ENCODE measurements at places on chromosomes 7 and 10. TPM values are rescaled to one million over a fixed set of nuclear protein-coding genes. Genes with fewer than 3 reads are reported as not detected.

DNA sequence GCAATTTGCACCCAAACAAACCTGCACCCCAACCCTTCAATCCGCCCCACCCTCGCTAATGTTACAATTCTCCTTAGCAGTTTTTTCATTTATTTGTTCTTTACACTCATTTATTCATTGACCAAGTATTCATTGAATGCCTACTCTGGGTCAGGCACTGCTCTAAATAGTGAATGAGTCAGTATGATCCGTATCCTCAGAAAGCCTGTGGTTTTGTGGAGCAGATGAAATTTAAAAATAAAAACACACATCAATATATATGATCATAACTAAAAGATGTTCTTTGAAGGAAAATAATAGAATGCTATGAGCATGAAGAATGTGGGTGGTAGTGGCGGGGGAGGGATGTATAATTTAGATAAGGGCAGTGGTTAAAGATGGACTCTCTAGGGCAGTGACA lies 13.3 kb downstream of the IFIT5 start:
- no peaks in the 10 kb centered on the region for H3K27me3 ChIP-seq
- no peak overlapping the region for H3K4me3 ChIP-seq
- no peaks in the 10 kb centered on the region for H3K36me3 ChIP-seq
- no peak for DNase-seq

GRCh38 chr10:44650691-44651661 lies 260.2 kb upstream of the TMEM72 start:
- H3K27me3 ChIP-seq: no peaks in the 10 kb centered on the region
- DNase-seq: no peak
- no peaks in the 10 kb centered on the region for H3K36me3 ChIP-seq
- peaks cover 10% of the 10 kb centered on the region for H3K4me1 ChIP-seq
- no peak overlapping the region for H3K4me3 ChIP-seq

DNA sequence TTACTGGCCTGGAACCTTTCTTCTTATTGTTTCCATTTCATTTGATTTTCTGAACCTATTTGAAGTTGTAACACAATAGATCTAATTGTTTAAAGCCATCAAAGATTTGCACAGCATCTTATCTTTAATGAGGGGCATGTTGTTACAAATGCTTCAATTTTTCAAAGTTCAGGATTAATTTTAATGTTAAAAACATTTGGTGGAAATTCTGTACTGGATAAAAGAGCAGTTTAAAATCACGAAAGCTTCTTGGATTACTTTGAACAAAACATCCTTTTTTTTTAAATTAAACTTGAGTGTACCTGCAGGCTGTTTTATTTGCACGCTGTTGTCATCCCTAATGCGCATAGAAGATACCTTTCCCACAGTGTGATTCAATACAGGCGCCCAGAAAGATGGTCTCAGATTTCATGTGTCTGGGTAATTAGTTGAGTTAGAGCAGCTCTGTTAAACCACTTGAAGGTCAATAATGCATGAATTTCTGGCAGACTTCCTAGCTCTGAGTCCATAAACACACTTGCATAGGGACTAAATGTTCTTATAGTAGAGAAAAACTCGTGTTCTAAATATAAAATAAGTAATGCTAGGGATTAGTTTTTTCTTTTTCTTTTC lies 29.3 kb upstream of the DDX50 start:
- DNase-seq: no peak
- H3K27me3 ChIP-seq: no peaks in the 10 kb centered on the region
- no peaks in the 10 kb centered on the region for H3K36me3 ChIP-seq
- H3K4me1 ChIP-seq: peaks cover 10% of the 10 kb centered on the region
- H3K4me3 ChIP-seq: no peak overlapping the region

- DNase-seq: no peak
- H3K27me3 ChIP-seq: no peaks in the 10 kb centered on the region
- peaks cover 8% of the 10 kb centered on the region for H3K4me1 ChIP-seq
- no peak overlapping the region for H3K4me3 ChIP-seq
- no peak overlapping the region for H3K27ac ChIP-seq
Measured at GRCh38 chr7:113784956-113785355, 133.9 kb downstream of the PPP1R3A start.

DNA sequence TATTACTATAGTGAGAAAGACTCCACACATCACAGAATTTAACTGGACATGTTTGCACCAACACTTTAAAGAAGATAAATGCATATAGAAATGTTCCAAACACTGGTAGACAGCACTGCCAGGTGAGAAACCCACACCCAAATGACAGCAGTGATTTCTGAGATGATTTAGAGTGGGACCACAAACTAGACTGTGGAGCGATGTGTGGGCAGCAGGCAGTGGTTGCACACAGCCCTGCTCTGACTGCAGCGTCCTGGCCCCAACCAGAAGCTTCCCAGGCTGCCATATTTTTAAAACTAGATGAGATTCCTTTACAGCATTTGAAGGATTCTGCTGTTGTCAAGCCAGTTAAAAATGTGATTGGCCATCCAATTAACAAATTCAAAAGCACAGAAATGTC lies 47.7 kb upstream of the COMMD3 start:
- no peak overlapping the region for H3K27ac ChIP-seq
- no peaks in the 10 kb centered on the region for H3K4me1 ChIP-seq

GRCh38 chr10:34547291-34547690 lies 267.8 kb downstream of the PARD3 start:
- no peaks in the 10 kb centered on the region for H3K36me3 ChIP-seq
- no peak overlapping the region for H3K4me3 ChIP-seq
- no peaks in the 10 kb centered on the region for H3K27me3 ChIP-seq
- H3K27ac ChIP-seq: no peak overlapping the region

The PNLIP gene
- 3.5 TPM for total RNA-seq

The LEP gene
- 0.32 TPM for total RNA-seq
